ENCODE measurements at places on chromosomes 7 and 10.

DNA sequence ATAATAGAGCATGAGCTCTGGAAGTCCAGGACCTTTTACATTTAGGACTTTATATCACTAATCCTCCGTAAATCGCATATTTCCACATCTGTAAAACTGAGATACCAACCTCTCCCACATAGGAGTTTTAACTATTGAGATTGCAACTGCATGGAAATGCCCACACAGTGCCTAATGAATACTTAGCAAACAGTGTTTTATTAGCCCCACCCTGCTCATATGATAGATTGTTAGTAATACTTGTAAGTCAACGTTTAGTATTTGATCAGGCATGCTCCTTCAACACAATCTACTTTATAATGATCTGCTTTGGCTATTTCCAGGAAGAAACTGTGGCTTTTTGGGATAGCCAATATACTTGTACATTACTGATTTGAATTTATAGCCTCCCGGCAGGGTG is 8.5 kb downstream of the PDZD8 start:
- no peak for DNase-seq

DNA sequence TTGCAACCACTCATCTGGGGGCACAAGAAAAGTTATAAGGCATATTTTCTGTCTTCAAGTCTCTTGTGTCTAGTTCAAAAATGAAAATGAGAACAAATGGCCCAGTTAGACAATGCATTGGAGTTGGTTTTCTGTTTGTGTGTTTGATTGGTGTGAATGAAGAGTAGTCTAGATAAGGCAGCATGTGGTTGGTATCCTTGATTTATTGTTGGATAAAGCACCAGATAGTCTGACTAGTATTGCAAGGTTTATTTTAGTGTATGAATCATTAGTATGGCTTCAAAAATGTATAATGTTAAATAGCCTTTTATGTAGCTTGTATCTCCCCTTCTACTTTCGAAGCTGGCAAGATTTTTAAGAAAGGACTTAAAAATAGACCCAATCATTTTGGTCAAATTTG is 237.3 kb downstream of the CDK14 start:
- DNase-seq = no peak

DNA sequence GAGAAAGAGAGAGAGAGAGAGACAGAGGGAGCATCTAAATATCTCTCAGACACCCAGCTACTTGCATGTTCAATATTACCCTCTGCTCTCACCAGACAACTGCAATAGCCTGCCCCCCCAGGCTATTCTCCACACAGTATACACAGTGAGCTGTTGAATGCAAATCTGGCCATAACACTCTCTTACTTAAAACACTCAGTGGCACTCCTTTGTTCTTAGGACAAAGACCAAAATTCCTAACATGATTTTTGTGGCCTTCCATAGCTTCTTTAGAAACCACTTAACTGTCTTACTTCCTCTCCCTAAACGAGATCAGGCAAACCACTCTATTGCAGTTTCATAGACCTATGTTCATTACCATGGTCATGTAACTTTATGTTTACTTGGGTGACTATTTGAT is 903.6 kb upstream of the AUTS2 start:
- no peak for DNase-seq

DNA sequence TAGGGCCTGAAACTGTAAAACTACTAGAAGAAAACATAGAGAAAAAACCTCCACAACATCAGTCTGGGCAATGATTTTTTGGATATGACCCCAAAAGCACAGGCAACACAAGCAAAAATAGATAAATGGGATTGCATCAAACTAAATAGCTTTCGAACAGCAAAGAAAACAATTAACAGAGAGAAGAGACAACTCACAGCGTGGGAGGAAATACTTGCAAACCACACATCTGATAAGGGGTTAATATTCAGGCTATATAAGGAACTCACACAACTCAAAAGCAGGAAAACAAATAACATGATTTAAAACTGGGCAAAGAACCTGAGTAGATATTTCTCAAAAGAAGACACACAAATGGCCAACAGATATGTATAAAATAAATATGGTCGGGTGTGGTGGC is 7.7 kb upstream of the GSTK1 start:
- DNase-seq = no peak

- DNase-seq = no peak
Measured at GRCh38 chr7:77439572-77439971, 23.4 kb upstream of the GSAP start.

DNA sequence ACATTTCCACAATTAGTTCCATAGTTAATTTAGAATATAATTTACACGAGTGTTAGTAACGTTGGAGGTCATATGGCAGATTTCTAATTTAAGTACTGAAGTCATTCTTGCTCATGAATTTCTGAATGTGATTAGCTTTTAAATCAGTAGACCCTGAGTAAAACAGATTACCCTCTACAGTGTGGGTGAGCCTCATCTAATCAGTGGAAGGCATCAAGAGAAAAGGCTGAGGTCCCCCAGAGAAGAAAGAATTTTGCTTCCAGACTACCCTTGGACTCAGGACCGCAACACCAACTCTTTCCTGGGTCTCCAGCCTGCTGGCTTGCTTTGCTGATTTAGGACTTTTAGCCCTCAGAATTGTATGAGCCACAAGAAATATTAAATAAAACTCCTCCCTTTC is 33.2 kb downstream of the IFT22 start:
- DNase-seq = no peak

All from skeletal muscle cell (primary cell).